Erythroblast (primary cell): ENCODE measurements at places on chromosomes 11 and 22.

DNA sequence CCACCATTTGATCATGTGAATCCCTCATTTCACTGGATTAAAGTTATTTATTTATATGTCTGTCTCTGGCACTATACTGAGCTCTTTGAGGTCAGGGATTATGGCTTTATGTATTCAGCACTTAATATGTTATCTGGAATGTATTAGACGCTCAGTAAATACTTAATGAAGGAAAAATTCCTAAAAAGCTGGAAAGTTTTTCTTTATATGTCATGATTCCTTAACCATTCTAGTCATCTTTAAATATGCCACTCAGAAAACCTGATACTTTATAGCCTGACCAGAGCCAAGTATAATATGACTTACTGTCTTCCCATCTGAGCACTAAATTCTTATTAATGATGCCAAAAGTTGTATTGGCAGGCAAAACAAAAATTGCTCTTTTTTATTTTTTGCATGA, 27.1 kb downstream of the RNF169 start:
- no peak for DNase-seq

DNA sequence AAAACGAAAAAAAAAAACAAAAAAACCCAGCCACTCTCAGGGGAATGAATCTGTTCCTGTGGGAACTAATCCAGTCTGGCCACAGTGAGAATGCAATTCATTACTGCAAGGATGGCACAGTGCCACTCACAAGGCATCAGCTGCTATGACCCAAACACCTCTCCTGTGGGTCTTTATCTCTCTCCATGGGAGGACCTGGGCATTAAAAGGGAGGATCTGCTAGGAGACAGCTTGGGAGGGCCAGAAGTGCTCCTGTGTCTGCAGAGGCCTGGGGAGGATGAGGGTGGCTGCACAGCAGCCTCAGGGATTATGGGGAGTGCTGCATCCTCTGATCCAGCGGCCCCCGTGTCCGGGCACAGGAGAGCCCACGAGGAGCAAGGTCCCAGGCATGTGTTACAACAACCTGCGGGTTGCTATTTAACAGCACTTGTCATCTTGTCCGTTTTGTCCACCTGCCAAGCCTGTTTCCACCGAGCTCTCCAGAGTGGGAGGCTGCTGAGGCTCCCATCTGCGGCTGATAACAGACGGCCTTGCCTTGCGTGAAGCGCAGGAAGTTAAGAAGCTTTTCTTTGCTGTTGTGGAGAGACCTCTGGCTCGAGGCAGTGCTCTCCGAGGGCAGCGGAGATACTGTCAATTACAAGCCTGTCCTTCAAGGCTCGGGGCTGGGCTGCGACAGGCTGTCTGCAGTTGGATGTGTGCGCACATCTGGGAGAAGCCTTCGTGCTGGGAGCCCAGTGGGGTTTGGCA, 97.7 kb downstream of the NXPE2 start:
- DNase-seq, result no peak

GRCh38 chr22:49284056-49284784, 543.5 kb downstream of the BRD1 start:
- no peak for DNase-seq

DNA sequence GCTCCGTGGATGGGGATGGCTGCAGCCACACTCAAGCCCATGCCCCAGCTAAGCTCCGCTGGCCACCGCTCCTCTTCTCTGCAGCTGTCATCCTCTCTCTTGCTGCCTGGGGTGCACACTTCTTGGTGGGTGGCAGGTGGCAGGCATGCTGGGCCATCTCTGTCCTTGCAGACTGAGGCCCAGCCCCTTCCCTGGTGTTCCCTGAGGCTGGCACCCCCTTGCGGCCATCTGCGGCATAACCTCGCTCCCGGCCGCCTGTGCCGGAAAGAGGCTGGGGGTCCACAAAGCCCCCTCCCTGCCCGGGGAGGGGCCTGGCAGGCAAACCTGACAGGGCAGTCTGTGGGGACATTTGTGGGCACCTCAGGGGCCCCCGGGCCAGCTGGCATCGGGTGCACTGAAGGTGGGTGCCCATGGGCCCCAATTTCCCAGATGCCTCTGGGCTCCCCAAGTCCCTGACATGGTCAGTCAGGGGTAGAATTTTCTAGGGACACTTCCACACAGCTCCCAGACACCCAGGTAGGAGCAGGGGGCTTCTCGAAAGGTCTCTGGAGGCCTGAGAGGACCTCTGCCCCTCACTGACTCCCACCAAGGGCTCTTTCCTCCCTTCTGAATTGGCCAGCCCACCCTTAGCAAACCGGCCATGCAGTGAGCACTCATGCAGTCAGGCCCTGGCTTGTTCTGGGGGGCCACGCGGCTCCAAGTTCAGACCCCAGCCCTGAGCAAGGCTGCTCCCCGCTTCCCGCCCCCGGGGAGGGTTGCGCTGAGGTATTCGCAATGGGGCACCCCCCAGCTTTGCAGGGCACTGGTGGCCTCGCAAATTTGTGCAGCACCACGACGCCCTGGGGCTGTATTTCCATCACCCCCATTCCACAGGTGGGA, 23.5 kb upstream of the TH start:
- peak; percentile 43 for DNase-seq

DNA sequence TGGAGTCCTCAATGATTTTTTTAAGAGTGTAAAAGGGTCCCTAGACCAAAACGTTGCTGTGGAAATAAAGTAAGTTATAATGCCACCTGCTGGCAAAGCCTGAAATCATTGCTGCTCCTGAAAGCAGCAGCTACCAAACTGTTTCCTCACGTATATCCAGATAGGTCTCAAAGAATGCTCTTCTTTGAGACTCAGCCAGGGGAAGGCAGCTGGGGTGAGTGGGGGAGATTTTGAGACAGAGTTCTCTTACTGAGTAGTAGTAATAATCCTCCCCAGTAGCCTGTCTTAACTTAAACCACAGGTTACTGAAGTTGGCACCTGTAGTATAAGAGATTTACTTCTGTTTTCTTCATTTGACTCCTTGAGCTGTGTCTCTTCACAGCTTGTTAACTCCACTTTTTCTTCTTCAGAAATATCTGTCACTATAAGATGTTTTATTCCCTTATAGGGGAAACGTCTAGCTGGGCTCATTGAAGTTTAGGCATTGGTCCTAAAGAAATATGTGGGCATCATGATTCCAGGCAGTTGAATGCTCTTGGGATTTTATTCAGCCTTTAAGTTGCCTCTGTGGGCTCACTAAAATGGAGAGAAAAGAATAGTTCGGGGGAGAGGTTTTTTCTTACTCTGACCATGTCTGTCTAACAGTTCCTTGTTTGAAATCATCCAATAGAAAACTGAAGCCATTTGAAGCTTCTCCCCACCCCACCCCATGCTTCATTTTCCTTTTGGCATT, 77.9 kb downstream of the BTBD10 start:
- peak; percentile 44 for DNase-seq

DNA sequence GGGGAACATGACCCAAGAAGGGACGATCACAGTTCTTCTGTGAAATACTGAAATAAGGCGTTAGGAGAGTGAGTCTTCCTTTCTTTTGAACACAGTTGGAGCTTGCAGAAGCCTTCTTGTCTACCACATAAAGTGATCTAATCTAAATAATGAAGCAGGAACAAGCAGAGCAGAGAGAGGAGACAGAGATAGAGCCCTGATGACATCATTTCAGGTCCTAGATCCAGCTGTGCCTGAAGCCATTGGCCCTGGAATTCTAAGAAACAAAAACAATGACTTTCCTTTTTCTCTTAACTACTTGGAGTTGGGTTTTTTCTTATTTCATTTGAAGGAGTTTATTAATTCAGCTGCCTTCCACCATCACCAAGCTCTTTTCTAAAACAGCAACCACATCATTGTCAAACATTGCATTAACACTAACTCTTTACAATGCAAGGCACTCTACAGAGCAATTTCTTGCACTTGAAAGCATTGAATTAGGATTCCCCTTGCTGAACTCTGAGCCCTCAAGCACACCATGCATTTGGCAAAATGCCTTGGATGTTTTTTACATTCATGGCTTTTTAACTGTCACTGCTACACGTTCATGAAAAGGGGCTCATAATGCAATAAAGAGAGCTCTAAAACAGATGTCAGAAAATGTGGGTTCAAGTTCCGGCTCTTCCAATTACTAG, 117.2 kb upstream of the TIMP3 start:
- no peak for DNase-seq

- no peak for DNase-seq
Measured at GRCh38 chr11:8932564-8933180, at the start of gene C11orf16. Gene C11orf16, minus strand, starts transcription at chr11:8932947. Its CDS starts 639 bp downstream, at chr11:8932308.

- DNase-seq, result no peak
Measured at GRCh38 chr11:62108971-62109404, 14.8 kb upstream of the INCENP start.

DNA sequence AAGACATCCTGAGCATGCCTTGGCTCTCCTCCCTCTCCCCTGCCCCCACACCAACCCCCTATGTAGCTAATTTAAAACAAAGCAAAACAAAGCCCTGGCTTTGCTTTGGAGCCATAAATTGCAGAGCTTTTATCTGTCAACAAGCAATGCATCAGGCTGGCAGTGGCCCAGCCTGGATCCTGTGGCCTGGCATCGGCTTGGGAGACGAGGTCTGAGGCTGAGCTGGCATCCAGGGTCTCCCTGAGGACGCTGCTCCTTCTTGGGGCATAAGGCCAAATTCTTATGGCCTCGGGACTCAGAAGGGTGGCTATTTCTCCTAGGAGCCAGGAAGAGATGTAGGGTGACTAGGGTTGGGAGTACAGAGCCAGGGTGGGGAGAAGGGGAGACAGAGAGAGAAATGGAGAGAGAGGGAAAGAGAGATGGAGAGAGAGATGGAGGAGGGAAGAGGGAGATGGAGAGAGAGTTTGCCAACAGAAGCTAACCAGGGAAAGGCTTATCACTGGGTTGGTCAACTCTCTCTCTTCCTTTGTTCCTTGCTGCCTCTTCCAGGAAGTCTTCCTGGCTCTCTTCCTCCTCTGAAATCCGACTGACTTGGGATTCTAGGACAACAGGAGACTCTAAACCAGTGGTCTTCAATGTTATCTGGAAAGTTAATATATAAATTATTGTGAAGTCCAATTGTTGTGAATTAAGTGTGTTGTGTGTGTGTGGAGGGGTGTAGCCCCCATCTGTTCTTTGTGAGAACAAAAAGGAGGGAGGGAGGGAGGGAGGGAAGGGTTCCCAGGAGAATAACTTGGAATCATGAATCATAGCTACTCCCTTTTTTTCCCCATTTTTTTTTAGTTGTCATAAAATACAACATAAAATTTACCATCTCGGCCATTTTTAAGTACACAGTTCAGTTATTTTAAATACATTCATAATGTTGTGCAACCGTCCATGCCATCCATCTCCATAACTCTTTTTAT, 29.1 kb downstream of the TSPAN18 start:
- no peak for DNase-seq

DNA sequence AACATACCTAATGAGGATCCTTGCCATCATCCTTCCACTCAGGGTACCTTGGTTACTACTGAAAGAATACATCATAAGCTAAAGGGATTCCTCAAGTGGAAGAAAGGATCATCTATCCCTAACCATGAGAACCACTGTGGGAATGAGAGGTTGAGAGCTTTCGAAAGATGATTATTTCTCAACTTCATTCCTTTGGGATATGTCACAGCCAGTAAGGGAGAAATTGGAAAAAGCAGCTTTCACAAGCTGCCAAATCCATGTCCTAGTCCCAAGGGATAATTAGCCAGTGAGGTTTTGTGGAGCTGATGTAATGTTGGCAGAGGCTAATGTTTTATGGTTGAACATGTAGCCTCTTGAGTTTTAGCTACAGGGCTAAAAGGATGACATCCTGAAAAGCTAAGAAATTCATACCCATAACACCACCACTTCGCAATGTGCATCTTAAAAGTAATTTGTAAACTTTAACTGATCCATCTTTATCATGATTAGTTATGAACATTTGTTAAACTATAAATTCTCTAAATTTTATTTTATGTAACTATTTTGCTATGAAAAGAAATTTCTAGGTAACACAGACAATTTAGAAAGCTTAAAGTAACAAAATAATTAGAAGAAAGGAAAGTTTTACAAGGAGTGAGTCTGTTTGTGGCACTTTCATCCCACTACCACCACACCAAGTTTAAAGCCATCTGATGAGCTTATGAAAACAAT, 123.9 kb downstream of the MRTFA start:
- DNase-seq, result no peak

DNA sequence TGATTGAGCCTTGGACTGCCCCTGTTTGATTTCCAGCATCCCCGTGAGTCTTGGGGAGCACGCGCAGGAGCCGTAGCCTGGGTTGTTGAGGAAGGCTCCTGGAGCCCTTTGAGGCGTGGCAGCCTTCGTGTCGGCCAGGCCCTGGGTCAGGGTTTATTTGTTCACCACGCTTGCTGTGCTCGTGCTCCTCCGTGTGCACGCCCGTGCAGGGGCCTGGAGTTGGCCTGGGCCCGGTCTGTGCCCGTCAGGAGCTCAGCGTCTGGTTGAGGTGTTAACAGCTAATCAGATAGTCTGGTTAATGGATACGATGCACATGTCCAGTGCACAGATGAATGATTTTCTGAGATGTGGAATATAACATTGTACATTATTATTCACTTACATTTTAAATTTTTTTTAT, 8.0 kb downstream of the IGHMBP2 start:
- DNase-seq, result no peak

GRCh38 chr11:133693110-133693509, 152.2 kb downstream of the SPATA19 start:
- DNase-seq, result no peak

- DNase-seq, result peak; percentile 40
Measured at GRCh38 chr11:6269994-6270393, 10.4 kb downstream of the CCKBR start.

DNA sequence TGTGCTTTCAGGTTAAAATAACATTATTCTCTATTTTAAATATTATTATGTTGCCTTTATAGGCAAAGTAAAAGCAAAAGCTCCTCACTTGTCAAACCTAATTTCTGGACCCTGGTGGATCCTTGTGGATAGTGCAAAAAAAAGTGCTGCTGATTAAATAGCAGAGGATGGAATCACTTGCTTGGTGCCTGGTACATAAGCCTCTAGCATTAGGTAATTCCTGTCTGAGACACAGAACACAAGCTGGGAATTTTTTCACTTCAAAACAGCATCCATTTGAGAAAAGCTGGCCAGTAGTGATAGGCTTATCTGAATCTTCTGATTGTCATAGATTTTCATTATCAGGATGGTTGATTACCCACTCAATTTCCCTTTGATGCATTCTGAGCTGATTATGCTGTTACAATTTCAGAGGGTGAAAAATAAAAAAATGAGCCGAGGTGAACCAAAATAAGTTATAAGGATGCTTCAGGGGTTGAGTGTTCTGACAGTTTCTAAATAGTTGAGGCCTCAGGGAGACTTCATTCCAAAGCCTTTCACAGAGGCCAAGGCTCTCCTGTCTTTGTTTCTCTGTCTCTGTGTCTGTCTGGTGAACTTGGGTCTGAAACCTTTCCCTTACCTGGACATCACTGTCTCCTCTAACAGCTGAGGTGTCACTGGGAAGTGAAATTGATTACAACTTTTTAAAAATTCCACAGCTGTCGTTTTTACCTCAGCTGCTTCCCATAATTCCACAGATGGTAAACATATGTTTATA, 242.9 kb downstream of the NELL1 start:
- DNase-seq, result no peak

GRCh38 chr22:45866126-45866645, 110.8 kb downstream of the WNT7B start:
- DNase-seq, result no peak

DNA sequence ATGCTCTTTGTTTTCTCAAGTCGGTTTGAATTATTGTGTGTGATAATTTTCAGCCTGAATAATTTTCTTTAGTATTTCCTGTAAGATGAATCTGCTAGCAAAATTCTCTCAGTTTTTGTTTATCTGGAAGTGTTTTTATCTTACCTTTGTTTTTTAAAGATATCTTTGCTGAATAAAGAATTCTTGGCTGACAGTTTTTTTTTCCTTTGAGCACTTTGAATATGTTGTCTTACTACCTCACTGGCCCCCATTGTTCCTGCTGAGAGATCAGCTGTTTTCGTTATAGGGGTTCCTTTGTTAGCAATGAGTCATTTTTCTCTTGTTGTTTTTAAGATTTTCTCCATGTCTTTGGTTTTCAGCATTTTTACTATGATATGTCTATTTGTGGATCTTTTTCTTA, 63.0 kb downstream of the HORMAD2 start:
- DNase-seq, result no peak
